Muscle of leg (tissue), 16 donors: ENCODE measurements at places on chromosomes 12 and 14. TPM values are rescaled to one million over a fixed set of nuclear protein-coding genes. Genes with fewer than 3 reads are reported as not detected.
A peak's percentile ranks its signal among the peaks of the same experiment; 100 is the strongest.

DNA sequence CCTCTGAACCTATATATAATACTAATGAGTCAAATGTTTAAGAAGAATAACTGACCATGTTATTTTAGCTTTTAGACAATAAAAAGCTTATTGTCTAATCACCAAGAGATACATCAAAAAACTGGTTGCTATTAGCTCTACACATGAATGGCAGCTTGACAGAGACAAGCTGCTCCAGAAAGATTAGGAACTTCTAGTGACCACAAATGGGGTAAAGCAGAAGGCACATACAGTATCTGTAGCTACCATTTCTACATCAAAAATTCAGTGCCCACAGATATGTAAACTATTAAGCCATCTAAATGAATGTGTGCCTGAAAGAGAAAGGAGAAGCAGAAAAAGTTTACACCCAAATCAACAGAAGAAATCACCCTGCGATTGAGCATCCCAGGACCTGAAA is 2.4 kb downstream of the AREL1 start:
- DNase-seq: no peak

ZDHHC22 gene
- total RNA-seq: 0.09 TPM

DNA sequence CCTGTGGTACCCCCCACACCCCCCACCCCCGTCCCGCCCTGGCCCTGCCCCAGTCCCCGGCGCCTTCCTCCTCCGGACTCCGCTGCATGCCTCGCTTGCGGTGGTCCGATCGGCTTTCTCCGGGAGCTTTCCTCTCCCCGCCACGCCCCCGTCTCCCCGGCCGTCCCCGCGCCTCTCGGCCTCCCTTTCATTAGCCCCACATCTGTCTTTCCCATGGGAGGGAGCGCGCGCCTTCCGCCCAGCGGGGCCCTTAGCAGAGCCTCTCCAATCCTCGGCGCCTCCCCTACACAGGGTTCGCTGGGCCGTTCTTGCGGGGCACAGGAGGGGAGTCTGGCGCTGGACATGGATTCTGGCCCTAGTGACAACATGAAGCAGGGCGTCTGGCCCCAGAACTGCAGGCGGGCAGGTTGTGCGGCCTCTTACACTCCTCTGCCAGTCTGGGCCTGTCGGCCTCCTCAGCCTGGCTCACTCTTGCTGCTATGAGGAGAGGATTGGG is 1.5 kb upstream of the EFS start:
- DNase-seq: peak; percentile 90

DCN gene
- 2,074 TPM for total RNA-seq

- no peak for DNase-seq
These were observed 13.9 kb downstream of the PNMA1 start for GRCh38 chr14:73700325-73700724.

DNA sequence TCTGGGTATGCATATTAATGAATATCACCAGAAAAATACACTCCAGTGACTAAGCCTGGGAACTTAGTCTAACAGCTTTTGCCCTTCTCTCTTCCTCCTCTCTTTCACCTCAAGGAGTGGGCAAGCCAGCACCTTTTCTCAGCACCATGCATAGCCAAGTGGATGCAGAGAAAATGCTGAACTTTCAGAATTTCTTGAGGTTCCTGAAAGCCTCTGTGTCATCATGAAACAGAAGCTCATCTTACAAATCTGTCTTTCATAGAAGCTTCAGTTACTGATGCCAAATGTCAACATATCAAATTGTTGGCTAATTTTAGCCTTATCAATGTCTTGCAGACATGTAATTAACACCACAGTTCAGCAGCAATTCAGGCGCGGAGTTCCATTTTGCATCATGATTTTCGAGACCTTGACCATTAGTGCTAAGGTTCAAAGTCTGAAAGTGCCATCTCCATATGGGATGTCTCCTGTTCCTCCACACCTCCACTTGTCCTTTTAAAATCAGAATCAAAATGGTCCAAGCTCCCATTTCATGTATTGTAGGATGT is 51.1 kb upstream of the RPH3A start:
- no peak for DNase-seq

- DNase-seq: no peak
These were observed 30.4 kb upstream of the SUPT16H start for GRCh38 chr14:21414137-21414631.

HCAR2 gene
- total RNA-seq: not detected

DNA sequence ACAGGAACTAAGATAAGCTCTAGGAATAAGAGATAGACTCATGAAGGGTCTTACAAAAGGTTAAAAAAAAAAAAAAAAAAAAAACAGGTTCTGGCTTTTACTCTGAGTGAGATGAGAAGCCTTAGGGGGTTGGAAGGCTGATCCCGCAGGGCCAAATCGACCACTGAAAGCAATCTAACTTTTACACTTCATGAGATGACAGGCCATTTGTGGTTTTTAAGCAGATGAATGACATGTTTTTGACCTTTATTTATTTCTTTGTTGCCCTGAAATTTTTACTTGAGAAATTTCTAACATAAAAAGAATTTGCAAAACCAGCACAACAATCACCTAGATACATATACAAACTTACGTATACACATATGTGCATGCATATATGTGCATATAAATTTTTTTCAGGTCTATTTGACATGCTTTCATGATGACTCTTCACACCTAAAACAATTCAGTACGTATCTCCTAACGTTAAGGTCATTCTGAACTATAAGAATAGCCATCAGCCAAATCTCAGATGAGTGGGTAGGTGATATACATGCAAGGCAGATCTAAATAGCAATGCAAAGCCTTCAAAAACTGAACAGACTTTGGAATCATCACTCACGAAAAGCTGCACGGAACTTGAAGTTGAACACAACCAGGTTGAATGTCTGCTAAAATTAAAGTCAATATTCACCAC is 87.0 kb downstream of the R3HDM2 start:
- no peak for DNase-seq

DNA sequence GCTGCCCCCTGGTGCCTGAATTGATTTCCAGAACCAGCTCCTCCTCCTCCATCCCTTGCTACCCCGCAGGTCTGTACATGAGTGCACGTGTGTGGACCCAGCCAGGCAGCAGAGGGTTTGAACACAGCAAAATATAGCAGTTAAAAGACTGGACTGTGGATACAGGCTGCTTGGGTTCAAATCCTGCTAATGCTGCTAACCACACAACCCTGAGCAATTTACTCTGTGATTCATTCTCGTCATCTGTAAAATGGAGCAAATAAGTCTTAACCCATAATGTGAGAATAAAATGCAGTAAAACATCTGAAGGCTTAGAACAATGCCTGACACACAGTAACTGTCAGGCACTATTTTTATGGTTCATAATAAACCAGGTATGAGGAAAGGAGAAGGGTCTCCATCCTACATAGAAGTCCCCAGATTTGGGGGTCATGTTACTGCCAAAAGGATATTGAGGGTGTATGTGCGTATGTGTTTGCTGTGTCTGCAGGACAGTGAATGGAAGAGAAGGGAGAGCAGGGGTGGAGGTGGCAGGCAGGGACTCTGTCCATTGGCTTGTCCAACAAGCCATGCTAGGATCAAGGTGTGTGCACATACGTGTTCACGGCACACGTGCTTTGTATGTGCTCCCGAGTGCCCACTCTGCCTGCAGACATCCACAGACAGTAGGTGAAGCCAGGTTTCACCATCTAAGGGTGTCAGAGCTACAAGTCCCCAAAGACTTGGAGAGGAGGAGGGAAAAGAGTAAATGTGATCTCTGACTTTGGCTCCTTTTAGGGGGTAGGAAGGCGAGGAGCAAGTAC is 1.5 kb upstream of the STAT6 start:
- no peak for DNase-seq

DNA sequence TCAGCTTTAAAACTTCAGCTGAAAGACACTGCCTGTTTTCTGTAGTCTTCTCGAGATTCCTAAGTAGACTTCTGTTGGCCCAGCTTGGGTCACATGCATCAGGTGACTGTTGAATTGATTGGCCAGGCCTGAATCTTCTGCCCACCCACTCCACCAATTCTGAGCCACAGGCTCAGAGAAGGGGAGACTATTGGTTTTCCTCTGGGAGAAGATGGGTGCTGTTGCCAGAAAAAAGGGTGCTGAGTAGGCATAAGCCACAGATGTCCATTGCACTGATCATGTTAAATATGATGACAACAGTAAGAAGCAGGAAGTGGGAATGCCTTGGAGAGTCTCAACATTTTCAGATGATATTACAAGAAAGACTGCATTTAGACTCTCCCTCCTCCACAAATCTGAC is 6.8 kb upstream of the SPTLC2 start:
- peak; percentile 68 for DNase-seq

CACNA2D4 gene
- 1.6 TPM for total RNA-seq

GRCh38 chr12:15842108-15842507 is 40.1 kb upstream of the STRAP start:
- DNase-seq: peak; percentile 94

DNA sequence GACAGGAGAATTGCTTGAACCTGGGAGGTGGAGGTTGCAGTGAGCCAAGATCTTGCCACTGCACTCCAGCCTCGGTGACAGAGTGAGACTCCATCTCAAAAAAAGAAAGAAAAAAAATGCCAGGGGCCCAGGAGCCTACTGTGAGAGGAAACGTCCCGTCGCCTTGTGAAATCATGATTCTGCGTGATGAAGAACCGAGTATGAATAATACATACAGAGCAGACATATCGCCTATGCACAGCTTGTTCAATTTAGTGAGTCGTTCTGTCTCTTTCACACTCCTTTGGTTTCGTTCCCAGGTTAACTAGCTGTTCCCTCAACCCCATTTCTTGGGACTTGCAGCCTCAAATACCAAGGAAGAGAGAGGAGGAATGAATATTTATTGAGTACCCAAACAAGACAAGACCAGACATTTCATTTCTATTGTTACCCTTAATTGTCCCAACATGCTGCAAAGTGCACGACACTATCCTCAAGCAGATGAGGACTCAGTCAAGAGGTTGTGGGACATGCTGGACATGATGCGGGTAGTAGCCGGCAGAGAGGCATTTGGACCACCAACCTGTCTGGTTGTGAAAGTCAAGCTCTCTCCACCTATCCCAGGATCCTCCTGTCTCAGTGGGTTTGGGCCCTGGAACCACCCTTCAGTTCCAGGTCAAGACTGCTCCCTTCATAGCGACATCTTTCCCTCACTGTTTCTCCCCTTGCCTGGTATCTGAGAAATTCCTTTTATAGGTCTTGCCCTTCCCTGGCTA is 8.6 kb upstream of the CD27 start:
- no peak for DNase-seq

- DNase-seq: no peak
These were observed 200.9 kb downstream of the APAF1 start for GRCh38 chr12:98845957-98846356.

DNA sequence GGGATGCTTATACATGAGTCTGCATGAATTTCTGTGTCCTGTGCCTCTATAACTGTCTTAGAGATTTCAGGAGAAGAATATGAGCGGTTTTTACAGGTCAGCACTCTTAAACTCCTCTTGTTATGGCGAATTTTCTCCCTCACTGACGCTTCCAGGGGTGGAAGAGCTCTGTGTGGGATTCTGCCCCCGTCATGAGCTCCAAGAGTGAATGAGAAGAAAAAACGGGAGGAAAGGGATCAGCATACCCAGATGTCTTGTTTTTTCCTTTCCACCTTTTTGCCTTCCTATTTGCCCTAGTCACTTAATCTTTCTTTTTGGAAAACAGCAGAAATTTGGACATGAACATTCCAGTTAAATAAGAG is 651 bp downstream of the PFKM start:
- no peak for DNase-seq

DNA sequence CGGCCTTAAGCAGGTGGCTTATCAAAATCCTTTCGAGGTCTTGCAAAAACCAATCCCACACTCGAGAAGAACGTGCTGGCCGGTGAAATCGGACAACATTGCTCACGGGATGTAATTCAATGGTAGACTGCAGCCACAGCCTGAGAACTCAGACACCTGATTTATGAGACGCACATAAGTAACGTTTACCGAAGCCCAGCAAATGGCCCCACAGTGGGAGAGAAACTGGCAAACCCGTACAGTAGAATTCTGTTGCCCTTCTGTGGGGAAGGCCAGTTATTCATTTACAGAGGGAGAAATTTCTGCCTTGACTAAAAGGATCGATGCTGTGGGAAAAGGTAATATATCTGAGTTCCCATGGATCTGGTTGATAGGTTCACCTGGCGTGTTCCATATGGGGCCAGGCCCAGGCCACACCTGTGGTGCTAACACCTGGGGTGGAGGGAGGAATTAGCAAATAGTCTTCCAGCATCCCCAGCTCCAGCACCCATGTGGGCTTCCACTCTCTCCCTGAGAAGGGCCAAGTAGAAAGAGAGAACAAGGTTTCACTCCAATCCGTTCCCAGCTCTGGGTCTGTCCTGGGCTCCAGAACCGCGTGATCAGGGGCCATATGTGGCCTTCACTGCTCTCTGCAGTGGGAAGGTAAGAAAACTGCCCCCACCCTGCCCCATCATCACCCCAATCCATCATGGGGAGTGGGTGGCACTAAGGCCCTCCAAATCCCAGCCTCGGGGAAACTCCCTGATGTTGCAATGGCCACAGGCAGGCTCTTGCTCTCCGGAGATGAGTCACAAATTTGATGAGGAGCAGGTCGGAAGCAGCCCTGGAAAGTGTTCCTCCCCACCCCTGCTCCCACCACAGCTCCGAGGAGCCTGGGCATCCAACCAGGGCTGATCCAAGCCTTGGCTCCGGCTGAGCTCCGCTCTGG is 12.7 kb downstream of the BDKRB1 start:
- DNase-seq: peak; percentile 55

GRCh38 chr12:50990147-50990727 is 35.9 kb downstream of the SLC11A2 start:
- DNase-seq: no peak

- peak; percentile 90 for DNase-seq
These were observed 3.4 kb downstream of the CDK2AP1 start for GRCh38 chr12:123267991-123268843.

DNA sequence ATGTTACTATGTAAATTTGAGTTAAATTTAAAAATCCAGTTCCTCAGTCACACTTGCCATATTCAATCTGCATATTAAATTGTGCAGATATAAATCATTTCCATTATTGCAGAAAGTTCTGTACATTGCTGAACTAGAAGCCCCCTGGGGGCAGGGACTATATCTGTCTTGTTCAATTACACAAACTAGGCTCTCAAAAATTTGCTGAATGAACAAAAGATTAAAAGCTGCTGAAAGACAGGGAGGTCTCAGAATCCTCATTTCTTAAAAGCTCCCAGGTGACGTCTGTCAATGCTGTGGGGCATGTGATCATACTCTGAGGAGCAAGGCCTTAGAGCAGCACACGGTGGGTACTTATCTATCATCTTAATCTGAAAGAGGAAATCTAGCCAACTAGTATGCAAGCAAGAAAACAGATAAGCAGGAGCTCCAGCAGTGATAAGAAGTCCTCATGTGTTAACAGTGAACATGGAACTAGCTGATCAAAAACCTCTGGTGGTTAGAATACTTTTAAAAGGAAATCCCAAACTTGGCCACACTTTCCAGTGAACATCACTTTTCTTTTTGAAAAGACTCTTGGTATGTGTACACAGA is 60.5 kb downstream of the APPL2 start:
- no peak for DNase-seq
